8988T (cell line): ENCODE measurements at places on chromosomes 13 and 19.

GRCh38 chr13:25733696-25734435, 317.9 kb downstream of the SHISA2 start:
- DNase-seq, result no peak

DNA sequence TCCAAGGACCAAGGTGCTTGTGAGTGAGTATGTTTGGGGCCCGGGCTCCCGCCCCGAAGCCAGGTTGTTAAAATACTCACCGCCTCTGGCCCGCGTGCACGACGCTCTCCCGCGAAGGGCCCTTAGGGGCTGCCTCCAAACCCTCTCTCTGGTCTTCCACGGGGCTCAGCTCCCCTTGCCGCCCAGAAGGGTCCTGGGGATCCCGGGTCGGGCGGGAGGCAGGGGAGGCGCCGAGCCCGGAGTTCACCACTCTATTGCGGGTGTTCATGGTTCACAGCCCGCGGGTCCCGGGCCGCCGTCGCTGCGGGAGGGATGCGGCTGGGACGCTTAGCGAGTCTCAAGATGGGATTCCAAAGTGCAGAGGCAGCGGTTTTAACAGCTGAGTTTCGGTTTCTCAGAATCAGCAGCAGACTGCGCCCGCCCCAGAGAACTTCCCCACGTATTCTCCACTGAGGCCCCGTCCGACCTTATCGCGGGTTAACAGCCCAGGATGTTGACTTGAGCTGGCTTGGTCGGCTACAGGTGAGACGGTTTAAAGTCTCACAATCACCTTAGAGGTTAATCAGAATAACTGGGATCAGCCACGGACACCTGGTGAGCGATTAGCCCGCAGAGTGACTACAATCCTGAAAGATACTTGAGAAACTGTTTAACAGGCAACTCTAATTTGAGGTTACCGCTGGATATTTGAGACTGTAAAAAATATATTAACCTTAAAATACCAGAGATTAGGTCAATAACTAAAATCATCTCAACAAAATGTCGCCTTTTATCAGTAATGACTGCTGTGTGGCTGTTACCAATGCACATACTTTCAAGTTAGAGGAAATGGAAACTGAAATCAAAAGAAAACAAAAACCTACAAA, at the start of gene EPSTI1:
Gene EPSTI1, minus strand, starts transcription at position 344 of the 866 bp plus-strand sequence. Its CDS starts 76 bp downstream, at position 268.
- DNase-seq, result peak; percentile 26

DNA sequence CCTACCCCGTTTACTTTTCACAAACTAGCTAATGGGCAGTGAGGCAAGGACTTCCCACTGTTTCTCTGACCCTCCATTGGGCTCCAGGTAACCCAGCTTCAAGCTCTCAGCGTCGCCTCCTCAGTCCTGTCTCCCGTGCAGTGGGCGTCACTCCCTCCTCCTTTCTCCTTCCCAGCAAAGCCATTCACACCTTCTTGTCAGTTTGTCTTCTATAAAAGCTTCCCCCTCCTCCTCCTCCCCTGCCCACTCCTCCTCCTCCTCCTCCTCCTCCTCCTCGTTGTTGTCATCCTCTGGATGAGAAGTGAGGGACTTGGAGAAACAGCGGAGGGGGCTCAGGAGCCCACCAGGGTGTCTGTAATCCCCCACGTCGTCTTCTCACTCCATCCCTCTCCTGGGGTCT, 1.7 kb upstream of the GALP start:
- no peak for DNase-seq

GRCh38 chr13:33510350-33510970, 224.9 kb upstream of the STARD13 start:
- no peak for DNase-seq

- DNase-seq, result no peak
Measured at GRCh38 chr19:13931391-13932148, 6.6 kb downstream of the PODNL1 start.

- no peak for DNase-seq
Measured at GRCh38 chr13:32267836-32268439, 47.2 kb downstream of the ZAR1L start.

- no peak for DNase-seq
Measured at GRCh38 chr13:40792284-40793051, 3.1 kb downstream of the SLC25A15 start.

- no peak for DNase-seq
Measured at GRCh38 chr13:36261976-36262375, 35.6 kb downstream of the CCDC169 start.

DNA sequence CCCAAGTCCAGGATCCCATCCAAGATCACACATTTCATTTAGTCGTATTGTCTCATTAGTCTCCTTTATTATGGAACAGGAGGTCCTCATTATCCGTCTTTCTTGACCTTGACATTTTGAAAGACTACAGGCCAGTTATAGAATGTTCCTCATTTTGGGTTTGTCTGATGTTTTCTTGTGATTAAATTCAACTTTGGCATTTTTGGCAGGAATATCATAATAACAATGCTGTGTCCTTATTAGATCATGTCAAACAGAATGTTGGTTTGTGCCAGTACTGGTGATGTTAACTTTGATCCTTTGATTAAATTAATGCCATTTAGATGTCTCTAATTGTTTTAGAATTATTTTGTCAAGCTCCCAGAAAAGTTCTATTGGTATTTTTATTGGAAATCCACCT, 106.5 kb upstream of the FRY start:
- DNase-seq, result no peak

- no peak for DNase-seq
Measured at GRCh38 chr13:40514802-40515201, 151.6 kb downstream of the FOXO1 start.

- DNase-seq, result no peak
Measured at GRCh38 chr13:27338816-27339215, 68.2 kb downstream of the RASL11A start.

- DNase-seq, result no peak
Measured at GRCh38 chr13:42832341-42833096, 51.1 kb downstream of the FAM216B start.

- DNase-seq, result no peak
Measured at GRCh38 chr19:40674291-40674690, 16.2 kb downstream of the NUMBL start.

DNA sequence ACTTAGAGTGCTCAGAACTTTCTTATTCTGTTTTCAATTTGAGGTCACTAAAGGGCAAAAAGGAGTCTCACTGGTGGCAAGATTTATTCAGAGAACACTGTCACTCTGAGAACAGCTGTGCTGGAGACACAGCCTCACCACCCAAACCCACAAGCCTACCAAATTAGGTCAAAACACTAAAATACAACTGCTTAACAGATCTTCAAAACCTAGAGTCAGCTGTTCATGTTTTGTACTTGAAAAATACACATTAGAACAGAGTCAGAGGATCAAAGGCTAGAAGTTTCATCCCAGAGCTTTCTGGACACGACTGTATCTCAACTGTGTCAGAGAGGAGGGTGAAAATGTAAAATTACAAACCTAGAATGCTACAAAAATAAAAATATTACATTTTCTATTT, 89.3 kb downstream of the MIPEP start:
- no peak for DNase-seq

- no peak for DNase-seq
Measured at GRCh38 chr19:48330012-48330681, 4.8 kb downstream of the EMP3 start.

GRCh38 chr19:33641956-33642498, 20.3 kb downstream of the CHST8 start:
- DNase-seq, result no peak

DNA sequence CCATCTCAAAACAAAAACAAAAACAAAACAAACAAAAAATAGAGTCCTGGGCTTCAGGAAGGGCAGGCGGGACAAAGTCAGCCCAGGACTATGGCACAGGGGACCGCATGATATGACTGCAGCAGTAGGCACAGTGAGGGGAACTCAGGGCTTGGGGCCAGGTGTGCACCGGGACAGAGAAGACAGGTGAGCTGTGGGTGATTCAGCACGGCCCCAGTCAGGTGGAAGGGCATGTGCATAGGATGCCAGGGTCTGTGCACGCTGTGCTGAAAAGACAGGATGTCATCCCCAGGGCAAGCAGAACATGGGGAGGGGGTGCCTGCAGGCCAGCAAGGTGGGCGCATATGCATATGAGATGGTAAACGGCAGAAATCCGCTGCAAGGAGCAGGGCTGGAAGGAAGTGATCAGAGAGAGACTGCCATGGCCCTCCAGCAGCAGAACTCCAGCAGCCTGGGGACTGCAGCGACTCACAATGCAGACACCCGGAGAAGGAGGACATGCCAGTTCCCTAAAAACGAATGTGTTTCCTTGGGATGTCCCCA, 15.0 kb downstream of the EPS15L1 start:
- DNase-seq, result no peak

- no peak for DNase-seq
Measured at GRCh38 chr13:113653264-113654174, 4.5 kb downstream of the ATP4B start.

DNA sequence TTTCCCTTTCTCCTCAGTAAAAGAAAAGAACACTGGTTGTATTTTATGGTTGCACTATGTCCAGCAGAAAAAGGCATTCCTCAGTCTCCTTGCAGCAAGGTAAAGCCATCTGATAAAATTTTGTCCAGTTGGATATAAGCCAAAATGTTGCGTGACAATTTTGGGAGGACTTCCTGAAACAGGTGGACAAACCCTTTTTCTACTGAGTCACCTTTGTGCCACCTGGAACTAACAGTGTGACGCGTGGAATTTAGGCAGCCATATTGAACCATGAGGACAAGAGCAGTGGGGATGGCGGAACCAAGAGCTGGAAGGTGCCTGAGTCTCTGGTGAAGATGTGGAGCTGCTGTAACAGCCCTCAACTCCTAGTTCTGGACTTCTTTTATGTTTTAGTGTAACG, 8.2 kb downstream of the CADM4 start:
- no peak for DNase-seq

GRCh38 chr19:34832581-34833112, 59.6 kb upstream of the ZNF599 start:
- DNase-seq, result no peak

DNA sequence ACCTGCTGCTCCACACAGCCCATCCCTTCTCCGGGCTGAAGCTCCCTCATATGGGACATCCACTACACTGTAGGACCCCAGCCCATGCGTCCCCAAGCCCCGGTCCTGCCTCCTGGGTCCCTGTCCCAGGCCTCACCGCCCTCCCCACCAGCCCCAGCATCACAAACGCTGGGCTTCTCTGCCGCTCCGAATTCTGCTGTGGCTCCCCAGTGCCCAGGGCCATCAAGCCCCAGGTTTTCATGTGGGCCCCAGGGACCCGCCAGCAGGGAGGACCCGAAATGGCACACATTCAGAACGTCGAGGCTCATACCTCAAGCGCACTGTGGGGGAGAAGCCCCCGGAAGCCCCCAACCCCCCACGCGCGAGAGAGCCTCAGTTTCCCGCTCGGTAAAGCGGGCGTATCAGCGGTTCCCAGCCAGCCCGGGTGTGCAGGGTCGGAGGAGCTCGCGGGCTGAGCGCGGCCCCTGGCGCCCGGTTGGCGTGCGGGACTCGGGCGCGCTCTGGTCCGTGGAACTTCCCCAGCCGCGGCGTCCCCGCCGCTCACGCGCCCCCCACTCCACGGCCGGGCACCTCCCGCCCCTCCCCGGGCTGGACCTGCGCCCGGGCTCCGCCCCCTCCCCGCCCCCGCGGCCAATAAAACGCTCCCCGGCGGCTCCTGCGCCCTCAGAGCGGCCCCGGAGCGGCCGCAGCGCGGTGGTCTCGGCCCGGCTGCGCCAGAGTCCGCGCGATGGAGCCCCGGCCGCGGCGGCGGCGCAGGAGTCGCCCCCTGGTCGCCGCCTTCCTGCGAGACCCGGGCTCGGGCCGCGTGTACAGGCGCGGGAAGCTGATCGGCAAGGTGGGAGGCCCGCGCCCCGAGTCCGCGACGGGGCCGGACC, at the start of gene PLK5:
Gene PLK5, plus strand, starts transcription at position 666 of the 875 bp plus-strand sequence. CDS start 2,920 bp downstream, outside the sequence.
- DNase-seq, result no peak

DNA sequence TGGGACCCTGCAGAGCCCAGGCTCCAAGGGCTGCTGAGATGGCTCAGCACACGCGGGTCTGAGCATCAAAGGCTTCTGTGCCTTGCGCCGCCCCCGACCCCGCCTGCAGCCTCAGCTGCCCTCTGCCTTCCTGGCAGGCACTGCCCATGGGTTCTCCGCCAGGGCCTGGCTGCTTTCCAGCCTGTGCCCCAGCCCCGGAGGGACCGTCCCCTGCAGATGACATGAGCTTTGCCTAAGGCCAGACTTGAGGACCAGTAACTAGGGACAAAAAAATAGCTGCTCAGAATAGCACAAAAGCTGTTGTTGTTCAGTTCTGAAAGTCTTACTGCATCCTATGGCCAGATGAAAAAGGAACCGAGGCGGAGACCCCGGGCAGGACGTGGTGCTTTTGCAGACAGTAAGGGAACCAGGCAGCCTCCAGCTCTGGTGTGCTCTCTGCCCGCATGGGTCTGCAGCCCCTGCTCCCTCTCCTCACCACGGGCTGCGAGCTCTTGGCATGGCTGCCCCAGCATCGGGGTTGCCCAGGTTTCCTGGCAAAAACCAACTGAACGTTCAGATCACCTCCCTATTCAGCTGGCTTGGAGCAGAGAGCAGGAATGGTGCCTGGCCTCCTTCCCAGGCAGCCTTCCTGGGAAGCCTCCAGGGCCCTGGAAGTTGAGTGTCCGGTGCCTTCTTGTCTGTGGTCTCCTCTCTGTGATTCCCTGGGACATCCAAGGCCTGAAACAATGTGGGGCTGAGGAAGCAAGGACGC, 12.5 kb upstream of the CFAP97D2 start:
- DNase-seq, result no peak

- DNase-seq, result no peak
Measured at GRCh38 chr19:5624018-5624663, 1.3 kb downstream of the SAFB start.

DNA sequence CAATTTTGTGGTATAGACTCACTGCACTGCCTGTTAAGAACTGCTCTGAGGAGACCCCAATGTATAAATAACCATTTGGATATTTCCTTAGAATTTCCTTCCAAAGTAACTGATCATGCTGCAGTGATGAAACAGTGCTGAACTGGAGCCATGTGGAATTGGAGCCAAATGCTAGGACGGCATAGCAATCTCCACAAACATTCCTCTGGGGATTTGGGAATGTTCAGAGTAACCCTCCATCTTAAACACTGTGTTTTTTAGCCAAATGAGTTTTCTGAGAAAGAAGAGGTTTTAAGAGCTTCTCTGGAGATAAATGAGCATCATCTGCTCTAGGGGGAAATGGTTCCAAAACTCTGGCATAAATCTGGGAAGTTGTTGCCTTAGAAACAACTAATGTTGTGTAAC, 98.2 kb downstream of the OLFM4 start:
- DNase-seq, result no peak

GRCh38 chr13:27980280-27980998, 8.1 kb downstream of the URAD start:
- no peak for DNase-seq

- DNase-seq, result no peak
Measured at GRCh38 chr13:66424422-66424821, 805.7 kb downstream of the PCDH9 start.
